ENCODE measurements at places on chromosomes 6 and 20.

DNA sequence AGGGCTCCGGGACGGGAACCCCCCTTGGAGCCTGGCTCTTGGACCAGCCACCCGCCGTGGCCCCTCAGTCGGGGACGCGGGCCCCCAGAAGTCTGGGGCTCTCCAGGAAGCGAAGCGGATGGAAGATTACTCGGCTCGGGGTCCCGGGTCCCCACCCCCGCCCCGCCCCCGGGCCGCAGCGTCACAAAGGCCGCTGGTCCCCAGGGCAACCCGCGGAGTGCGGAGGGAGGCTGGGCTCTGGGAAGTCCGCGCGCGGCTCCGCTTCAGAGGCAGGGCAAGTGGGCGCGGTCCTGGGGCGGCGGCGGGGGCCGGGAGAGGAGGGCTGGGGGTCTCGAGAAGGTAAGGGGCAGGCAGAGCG, at the start of gene FNDC11:
TSS of gene FNDC11 (plus strand) at position 227 of the 358 bp plus-strand sequence. CDS start 1,505 bp downstream, outside the sequence.
- DNase-seq = no peak

DNA sequence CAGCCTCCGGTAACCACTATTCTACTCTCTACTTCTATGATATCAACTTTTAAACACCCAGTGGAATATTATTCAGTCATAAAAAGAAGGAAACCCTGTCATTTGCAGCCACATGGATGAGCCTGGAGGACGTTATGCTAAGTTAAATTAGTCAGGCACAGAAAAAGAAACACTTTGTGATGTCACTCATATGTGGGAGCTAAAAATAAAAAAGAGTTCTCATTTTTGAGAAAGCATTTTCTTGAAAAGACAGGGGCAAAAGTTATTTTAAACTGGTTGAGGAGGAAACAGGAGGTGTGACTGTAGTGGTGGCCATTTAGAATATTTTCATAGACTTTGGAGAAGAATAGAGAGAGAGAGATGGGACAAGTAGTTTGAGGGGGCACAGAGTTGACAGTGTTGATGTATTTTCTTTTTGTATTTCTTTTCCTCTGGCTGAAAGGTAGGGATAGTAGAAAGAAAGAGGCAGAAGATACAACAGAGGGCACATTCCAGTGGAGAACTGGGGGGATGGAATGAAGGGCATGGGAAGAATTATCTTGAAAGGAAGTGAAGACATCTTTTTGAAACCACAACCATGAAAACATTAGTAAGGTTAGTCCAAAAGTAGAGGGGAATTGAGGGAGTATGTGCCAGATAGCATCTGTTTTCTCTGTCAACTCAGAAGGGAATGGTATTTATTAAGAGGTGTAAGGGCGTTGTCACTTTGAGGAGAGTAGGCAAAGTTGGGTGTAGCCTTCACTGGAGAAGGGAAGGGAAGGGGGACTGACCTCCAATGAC, 181.3 kb upstream of the GMDS start:
- no peak for DNase-seq

- no peak for DNase-seq
Measured at GRCh38 chr6:156953479-156954146, 176.4 kb downstream of the ARID1B start.

DNA sequence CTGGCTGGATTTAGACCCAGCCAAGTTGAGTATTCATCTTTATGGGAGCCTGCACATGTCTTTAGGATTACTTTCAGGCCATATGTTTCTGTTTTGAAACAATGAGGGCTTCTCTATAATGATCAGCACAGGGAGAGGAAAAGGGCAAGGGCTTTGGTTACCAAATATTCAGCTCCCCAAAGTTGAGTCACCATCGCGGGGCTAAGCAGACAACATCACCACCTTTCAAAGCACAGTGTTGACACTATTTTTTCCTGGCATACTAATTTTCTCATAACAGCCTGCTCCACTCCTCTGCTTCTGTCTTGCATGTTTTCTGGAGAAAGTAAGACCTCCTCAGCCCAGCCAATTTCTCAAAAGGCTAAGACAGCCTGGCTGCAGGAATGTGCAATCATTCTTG, 4.9 kb downstream of the SCML4 start:
- DNase-seq = no peak

DNA sequence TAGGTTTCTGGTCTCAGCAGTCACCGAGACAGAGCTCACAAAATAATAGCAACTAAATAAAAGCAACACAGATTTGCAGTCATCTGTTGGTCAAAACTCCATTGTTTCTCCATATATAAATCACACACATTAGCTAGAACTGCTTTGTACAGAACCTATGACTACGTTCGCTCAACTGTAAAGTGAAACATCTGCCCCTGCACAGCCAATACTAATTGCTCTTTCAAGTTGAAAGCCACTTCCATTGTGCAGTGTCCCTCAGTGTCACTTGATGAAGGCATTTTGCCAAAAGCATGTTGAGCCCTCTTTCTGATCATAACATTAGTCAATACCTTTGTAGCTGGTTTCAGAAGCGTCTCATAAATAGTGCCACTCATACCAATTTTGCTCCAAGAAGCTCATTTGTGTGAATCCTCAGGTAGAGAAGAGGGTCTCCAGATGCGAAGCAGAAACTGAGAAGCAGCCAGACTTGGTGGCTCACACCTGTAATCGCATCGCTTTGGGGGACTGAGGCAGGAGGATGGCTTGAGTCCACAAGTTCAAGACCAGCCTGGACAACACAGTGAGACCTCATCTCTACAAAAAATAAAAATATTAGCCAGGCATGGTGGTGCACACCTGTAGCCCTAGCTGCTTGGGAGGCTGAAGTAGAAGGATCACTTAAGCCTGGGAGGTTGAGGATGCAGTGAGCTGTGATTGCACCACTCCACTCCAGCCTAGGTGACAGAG, 68.9 kb downstream of the PERP start:
- DNase-seq = peak; percentile 47

DNA sequence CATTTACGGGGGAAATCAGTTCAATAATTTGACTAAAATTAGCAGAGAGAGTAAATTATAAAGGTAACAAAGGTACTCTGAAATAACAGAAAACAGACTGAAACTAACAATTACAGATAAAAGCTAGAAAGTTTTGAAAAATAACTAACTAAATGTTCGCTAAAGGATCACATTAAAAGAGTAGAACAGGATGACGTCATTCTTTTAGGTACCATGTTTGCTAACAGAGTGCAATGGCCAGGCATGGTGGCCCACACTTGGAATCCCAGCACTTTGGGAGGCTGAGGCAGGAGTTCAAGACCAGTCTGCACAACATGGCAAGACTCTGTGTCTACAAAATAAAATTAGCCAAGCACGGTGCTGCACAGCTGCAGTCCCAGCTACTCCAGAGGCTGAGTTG, 212.3 kb upstream of the CDYL start:
- DNase-seq = no peak

DNA sequence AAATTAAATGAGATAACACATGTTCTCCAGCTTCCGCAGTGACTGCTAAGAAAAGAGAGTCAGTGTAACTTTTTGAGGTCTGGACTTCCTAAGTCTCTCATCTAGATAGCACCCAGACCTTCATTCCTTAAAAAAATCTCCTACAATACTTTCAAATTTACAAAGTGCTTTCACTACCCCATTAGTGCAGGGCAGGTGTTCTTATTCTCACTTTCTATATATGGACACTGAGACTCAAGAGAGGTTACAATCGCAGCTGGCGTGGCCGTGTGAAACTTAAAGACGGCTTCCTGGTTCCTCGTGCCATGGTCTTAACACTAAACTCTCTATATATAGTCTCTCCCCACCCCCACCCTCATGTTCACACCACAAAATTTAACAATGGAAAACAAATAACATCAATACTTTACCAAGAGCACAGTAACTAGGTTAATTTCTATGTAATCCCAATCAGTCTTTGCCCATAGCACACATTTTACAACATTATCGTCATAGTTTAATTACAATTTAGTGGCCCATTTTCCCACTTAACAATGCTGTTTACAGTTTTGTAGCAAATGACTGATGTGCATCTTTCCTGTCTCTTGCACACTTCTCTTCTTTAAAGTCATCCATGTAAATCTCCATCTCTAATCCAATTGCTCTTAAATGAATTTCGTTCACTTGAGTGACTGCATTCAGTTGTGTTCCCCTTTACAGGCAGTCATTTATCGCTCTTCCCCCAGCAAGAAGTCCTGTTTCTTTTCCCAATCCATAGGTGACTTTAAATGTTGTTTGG, 78.8 kb upstream of the ARID1B start:
- DNase-seq = no peak

- no peak for DNase-seq
Measured at GRCh38 chr20:4043796-4044195, 28.4 kb upstream of the RNF24 start.

GRCh38 chr20:47816487-47817451, 31.5 kb upstream of the SULF2 start:
- DNase-seq = no peak

DNA sequence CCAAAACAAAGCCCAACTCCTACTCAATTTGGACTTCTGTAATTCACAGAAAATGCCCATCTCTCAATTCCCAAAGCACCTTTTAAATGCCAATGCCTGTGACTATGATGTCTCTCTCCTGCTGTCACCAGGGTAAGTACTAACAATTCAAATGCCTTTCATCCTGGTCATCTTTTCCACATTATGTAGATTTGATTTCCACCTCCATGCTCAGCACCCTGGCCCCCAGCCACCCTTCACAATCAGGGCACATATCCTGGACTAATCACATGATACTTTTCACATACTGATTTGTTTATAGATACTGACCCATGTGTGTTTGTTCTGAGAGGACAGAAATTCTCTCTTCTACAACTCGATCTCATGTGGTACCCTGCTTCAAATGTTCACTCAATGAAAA, 236.3 kb downstream of the PTPRK start:
- DNase-seq = no peak

DNA sequence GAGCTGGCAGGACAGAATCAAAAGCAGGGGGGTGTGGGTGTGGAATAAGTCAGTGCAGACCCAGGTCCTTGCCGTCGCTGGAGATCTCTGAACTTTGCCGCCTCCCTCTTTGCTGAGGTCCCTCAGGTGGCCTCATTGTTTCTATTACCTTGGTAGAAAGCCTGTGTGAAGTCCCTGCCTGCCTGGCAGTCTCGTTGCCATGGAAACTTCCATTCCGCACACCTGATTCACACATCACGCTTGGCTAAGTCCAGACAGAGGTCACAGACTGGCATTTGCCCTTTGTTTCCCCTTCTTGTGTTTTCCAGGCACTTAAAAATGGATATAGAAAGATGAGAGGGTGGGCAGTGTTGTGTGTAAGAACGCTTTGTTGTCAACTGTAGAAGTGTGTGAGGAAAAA, 260.6 kb downstream of the PRL start:
- DNase-seq = no peak

DNA sequence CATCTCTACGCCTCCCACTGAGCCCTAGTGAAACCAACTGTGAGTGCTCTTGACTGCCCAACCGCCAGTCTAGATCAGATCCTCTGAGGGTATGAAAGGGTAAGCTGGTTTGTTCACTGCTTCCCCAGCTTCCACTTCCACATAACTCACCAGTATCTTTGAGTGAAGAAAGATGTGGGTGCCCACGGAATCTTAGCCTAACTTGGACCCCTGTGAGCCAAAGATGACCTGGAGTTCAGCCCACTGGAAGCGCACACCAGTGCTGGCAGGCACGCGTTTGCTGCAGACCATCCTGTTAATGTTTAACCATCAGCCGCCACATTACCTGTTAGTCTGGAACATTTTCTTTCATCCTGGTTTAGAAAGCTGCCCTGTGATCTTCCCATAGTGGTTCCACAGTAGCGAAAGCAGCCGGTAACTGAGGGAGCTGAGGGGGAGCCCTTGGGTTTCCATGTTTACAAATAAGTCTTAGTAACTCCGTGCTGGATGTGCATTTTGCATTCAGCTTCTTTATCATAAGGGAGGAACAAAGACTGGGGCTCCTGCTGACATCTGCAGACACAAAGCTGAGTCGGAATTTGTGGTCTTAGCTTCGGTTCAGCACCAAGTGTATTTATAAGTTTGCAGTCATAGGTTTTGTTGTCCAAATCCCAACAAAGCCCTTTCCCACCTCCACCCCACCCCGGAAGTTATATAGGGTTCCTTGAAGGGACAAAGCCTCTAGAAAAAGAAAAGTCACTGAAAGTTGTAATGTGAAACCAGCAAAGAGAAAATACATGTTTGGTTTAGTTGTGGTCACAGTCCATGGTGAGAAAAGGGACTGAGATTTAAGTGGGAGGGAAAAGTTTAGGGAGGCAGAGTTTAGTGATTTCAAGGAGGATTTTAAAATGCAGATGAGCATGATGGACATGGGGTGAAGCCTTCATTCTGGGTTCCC, 71.0 kb downstream of the SSR1 start:
- no peak for DNase-seq

DNA sequence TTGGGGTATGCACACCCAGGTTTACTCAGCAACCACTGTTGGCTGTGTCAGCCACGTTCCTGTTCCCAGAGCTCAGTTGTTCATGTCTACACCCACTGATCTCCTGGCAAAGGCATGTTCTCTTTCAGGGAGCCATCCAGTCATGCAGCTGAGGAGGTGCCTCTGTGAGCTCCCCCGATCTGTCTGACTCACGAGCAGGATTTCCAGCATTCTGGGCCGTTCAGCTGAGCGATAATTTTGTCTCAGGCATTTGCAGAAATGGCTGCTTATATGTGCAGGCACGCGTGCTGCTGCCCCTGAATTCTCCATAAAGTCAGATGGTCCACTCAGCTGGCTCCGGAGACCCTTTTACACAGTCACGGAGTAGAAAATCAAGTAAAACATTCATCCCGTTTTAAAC, 78.4 kb upstream of the IYD start:
- DNase-seq = no peak

- DNase-seq = no peak
Measured at GRCh38 chr20:31698803-31699718, 23.6 kb downstream of the BCL2L1 start.

GRCh38 chr20:2865630-2866029, 7.7 kb upstream of the PTPRA start:
- no peak for DNase-seq

GRCh38 chr20:38011696-38012095, 21.6 kb downstream of the TTI1 start:
- DNase-seq = peak; percentile 22

GRCh38 chr6:69027861-69028260, 392.8 kb downstream of the ADGRB3 start:
- DNase-seq = no peak

GRCh38 chr20:8404912-8405635, 273.0 kb downstream of the PLCB1 start:
- DNase-seq = no peak

- peak; percentile 20 for DNase-seq
Measured at GRCh38 chr20:45044084-45044573, 56.8 kb downstream of the KCNS1 start.

DNA sequence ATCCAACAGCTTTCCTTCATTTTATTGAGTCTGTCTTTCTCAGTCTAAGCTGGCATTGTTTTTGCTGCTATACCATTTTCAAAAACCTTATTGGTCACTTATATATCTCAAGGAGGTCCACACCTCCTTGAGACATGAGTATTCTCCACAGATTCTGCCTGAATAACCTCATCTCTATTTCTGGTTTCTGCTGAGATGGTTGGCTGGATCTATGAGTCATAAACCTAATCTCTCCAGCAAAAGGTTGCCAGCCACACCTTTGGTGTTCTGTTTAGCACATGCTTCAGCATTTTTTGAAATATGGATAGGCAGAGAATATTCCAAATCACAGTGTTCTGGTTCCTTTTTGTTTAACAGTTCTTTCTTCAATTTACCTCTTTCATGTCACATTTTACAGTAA, 40.8 kb upstream of the TMEM244 start:
- DNase-seq = no peak

- no peak for DNase-seq
Measured at GRCh38 chr6:36285187-36285671, 15.4 kb downstream of the PNPLA1 start.

GRCh38 chr6:44730771-44731391, 343.4 kb downstream of the CDC5L start:
- no peak for DNase-seq

- DNase-seq = no peak
Measured at GRCh38 chr6:161436106-161436876, 162.4 kb upstream of the AGPAT4 start.
